ENCODE measurements at places on chromosomes 1 and 21.
A peak's percentile ranks its signal among the peaks of the same experiment; 100 is the strongest.

DNA sequence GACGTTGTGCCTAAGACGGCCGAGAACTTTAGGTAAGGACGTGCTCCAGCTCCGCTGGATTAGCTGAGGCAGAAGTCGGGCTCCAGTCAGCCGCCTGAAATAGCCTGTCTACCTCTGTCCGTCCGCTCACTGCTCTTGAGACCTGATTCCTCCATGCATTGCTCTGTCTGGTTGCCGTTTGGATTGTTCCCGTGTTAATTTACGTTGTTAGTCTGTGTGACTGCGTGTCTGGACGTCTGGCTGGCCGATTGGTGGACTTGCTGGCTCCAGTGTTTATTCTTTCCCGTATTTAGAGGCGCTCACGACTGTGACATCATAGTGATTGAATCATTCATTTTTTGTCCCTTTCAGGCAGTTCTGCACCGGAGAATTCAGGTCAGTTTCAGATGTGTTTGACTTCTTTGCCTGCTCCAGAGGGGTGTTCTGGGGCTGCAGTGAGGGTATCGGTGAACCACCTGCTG is 684 bp downstream of the PPIH start:
- DNase-seq = peak; percentile 10

DNA sequence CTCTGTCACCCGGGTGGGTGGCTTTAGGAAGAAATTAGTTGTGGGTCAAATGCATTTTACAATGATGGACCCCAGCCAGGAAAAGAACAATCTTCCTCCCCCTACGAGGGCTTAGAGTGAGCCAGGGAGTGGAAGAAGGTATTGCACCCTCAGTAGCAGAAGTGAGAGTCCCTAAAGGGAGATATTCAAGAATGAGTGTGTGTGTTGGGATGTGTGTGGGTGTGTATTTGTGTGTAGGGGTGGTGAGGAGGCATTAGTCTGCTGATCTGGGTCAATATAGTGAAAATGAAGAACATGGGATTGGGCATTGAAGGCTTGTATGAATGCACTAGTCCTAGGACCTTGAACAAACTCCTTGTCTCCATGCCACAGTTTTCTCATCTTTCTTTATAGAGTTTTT is 85.2 kb upstream of the RUNX1 start:
- no peak for DNase-seq

DNA sequence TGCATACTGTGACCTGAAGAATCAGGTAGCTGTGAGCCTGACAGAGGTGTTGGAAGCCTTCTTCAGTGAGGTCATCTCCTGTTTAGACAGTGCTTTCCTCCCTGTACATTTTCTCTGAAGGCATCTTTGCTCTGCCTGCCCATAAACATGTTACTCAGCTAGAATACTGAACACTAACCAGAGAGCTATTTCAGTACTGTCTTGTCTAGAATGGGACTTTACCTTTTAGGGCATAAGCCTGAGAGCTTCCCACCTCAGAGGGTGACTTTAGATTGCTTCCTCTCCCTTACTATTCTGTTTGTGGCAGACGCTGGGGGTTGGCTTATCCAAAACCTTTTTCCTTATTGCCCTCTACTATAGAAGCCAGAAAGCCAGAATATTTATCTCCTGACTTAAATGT is 23.3 kb upstream of the ZNF326 start:
- DNase-seq = no peak

DNA sequence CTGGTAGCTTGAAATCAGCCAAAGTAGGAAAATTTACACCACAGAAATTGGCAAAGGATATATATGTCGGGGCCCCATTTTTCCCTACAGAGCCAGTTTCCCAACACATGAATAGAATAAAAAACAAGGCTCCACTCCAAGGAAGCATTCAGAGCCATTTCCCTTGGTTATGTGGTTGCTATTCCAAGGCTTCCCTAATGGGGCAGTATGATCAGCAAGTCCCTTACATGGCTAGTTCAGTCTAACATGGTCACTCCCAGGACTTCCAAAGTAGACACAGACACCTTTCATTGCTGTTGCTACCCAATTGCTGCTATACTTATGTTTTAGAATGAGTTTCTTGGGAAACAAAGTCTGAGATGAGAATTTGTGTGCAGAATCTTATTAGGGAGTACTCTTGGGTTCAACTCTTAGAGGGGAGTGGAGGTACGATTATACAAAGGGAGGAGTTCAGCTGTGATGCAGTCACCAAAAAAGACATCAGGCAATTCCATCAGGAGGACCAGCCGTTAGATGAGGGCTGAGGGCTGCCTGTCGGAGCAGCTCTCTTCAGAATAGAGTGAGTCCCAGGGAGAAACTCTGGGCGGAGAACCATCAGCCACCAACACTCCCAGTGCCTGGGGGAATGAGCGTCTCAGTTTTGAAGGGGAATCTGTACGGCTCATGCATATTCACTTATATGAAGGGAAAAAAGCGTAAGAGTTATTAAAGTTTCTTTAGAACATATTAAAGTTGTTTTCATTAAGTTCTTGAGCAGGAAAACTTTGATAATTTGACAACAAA is 92.9 kb downstream of the C21orf91 start:
- no peak for DNase-seq

GRCh38 chr1:147834810-147835209 is 67.8 kb upstream of the GJA8 start:
- DNase-seq = no peak

- no peak for DNase-seq
Measured at GRCh38 chr1:170310951-170311350, 165.2 kb downstream of the NTMT2 start.

DNA sequence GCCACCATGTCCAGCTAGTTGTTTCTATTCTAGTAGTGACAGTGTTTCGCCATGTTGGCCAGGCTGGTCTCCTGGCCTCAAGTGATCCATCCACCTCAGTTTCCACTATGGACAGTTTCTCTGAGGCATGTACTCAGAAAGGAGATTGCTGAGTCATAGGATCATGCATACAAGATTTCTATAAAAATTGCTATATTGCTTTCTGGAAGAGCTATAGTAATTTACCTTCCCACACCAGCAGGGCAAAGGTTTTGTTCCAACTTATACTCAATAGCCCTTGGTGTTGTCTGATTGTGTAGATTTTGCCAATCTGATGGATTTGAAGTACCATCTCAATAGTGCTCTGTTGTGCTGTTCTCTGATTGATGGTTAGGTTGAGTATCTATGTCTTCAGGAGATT is 15.6 kb upstream of the ATP1A1 start:
- DNase-seq = no peak

GRCh38 chr1:27011058-27011764 is 1.4 kb downstream of the TENT5B start:
- peak; percentile 80 for DNase-seq

DNA sequence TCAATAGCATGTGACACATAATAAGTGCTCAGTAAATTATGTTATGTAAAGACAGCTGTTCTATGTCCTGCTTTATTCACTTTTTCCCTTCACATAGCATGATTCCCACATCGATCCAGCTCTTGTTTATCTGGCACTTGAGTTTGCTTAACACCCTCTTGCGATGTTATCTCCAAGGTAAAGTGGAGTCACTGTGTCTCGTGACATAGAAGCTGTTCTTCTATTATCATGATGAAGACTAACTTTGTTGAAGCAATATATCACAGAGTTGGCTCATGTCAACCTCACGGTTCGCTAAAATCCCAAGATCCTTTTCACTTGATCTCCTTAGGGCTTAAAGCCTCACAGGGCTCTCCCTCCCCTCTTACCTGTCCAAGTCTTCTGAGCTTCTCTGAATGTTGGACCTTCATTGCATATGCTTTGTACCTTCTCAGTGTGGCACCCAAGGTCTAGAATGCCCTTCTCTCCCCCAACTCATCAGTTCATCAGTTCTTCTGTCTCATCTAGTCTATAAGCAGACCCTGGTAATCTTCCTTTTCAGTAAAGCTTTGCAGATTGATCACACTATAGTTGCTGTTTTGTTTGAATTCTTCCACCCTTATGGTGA is 38.0 kb downstream of the PLXNA2 start:
- no peak for DNase-seq

- no peak for DNase-seq
Measured at GRCh38 chr1:95578462-95578861, 344.5 kb downstream of the RWDD3 start.

GRCh38 chr1:31919591-31919990 is 18.6 kb downstream of the PTP4A2 start:
- no peak for DNase-seq

DNA sequence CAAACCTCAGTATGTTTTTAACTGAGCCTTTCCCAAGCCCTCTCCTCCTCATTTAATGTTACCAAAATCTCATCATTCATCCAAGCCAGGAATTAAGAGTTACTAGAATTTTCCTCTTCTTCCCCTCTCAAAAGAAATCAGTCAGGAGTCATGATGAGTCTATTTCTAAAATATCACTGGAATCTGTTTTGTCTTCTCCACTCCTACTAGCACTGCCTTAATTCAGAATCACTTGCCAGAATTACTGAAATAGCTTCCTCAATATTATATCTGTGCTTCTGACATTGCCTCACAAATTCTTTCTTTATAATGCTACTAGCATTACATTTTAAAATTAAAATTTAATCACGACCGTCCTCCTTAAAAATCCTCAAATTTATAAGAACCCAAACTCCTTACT is 106.1 kb downstream of the PTGER3 start:
- no peak for DNase-seq

DNA sequence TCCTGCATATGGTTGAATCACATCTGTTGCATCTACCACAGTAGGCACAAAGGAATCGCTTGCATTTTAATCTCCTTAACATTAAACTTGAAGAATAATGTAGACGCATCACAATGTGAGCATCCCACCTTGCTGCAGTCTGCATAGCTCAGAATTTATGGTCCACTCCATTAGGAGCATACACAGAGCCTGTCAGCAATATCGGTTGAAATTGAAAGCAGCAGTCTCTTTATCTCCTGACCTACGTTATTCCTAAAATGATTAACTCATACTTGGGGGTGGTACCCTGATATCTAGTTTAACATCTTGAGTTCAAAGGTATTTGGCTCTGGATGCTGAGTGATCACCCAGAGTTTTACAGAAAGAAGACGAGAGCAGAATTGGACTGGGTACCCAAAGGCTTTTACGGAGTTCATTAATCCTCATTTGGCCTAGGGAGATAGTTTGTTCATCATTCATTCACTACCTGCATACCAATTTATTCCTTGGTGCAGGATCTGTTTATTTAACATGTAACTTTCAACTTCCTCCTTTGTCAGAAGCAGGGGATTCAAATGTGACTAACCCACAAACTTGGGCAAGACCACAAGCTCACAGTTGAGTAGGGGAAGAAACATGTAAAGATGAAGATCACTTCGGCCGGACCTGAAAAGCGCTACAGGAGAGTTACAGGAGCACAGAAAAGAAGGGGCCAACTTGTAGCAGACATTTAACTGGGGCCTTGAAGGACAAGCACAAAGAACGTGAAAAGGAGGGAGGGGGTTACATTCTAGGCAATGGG is 187.9 kb downstream of the DAB1 start:
- no peak for DNase-seq

- no peak for DNase-seq
Measured at GRCh38 chr1:205328476-205328875, 6.9 kb upstream of the NUAK2 start.

GRCh38 chr1:243409284-243409683 is 153.4 kb downstream of the SDCCAG8 start:
- DNase-seq = no peak

DNA sequence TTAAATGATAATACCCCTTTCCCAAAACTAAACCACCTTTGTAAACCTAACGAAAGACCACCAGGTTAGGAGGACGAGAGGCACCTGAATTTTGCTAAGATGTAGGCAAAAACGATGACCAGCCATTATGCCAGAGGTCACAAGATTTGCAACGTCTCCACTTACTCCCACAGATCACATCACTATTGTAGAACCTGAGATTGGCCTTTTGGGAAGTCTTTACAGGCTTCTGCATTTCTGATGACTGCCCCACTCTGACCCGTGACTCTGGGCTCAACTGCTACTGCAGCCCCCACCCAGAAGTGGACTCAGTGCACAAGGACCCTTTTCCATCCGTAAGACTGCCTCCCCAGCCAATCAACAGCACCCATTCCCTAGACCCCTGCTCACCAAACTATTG is 36.4 kb upstream of the COL6A2 start:
- DNase-seq = no peak

GRCh38 chr1:212607206-212607912 is 1.2 kb upstream of the ATF3 start:
- DNase-seq = no peak

- DNase-seq = no peak
Measured at GRCh38 chr1:113391649-113392271, 1.4 kb downstream of the MAGI3 start.

- DNase-seq = no peak
Measured at GRCh38 chr1:36339215-36339614, 15.8 kb upstream of the EVA1B start.

GRCh38 chr1:170176772-170177171 is 31.0 kb downstream of the NTMT2 start:
- no peak for DNase-seq

GRCh38 chr1:155072531-155073289 is 5.9 kb upstream of the EFNA3 start:
- no peak for DNase-seq

DNA sequence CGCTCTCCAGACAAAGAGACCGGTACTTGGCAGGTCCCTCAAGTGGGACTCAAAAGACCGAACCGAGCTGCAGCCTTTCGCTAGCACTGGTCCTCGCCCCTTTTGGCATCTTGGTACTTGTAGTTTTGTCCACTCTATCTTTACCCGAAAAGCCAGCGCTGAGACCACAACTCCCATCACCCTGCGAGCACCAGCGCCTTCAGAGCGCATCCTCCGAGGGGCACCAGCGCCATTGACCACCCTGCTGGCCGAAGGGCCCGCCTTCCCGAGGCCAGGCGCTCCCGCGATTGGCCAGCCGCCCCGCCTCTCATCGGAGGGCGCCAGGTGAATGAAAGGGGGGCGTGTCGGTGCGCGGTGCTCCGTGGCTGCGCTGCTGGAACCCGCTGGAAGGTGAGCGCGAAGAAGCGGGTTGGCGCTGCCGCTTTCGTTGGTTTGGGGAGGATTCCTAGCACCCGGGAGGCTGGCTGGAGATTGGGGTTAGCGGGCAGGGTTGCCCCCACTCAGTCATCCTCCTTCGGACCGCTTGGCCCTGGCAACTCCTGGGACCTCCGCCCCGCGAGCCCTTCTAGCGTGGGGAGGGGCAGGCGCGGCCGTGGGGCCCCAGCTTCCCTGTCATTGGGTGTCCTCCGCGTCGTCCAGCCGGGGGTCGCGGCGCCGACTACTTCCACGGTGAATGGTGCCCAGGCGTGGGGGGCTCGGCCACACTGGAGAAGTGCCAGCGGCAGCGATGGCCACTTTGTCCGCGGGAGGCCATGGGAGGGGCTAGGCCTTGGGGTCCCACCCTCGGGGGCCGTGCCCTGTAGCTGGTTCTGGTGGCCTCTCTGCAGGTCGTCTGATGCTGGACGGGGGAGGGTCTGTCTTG is at the start of gene ZBTB8B:
ZBTB8B (plus strand) TSS at position 357 of the 862 bp plus-strand sequence. CDS start 5,553 bp downstream, outside the sequence.
- DNase-seq = no peak

DNA sequence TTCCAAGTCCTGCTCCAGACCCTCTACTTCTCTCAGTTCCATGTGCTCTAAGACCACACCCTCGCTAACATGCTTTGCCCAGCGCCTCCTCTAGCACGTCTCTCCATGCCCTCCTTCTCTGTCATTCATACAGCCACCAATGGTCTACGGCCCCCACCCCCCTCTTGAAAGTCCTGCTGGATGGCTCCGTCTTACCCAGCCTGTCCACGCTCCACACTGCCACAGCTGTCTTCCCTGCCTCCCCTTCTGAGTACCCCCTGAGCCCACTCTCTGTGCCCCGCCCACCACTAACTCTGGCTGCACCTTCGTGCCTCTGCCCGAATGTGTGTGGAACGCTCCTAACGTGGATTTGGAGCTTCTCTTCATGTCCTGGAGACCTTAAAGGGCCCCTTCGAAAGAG is 244.6 kb downstream of the TRABD2B start:
- no peak for DNase-seq

- no peak for DNase-seq
Measured at GRCh38 chr1:234413990-234414389, 40.7 kb downstream of the COA6 start.

GRCh38 chr1:115705085-115705951 is 63.2 kb downstream of the CASQ2 start:
- DNase-seq = peak; percentile 19
